LoVo (cell line): ENCODE measurements at places on chromosomes 7 and 10.

DNA sequence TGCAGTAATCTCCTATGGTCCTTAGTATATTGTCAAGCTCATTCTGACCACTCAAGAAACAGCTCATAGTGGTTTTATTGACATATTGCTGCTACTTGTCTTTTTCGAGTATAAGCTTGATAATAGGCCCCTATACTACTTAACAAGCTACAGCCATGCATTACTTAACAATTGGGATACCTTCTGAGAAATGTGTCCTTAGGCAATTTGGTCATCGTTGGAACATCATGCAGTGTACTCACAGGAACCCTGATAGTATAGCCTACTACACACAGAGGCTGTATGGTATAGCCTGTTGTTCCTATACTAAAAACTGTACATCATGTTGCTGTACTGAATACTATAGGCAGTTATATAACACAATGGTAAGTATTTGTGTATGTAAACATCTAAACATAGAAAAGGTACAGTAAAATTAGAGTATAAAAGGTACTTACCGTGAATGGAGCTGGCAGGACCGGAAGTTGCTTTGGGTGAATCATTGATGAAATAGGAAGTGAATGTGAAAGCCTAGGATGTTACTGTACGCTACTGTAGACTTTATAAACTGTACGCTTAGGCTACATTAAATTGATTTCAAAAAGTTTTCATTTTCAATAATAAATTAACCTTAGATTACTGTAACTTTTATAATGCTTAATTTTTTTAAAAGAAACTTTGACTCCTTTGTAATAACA lies 160.9 kb downstream of the LRRC4 start:
- no peak for DNase-seq

DNA sequence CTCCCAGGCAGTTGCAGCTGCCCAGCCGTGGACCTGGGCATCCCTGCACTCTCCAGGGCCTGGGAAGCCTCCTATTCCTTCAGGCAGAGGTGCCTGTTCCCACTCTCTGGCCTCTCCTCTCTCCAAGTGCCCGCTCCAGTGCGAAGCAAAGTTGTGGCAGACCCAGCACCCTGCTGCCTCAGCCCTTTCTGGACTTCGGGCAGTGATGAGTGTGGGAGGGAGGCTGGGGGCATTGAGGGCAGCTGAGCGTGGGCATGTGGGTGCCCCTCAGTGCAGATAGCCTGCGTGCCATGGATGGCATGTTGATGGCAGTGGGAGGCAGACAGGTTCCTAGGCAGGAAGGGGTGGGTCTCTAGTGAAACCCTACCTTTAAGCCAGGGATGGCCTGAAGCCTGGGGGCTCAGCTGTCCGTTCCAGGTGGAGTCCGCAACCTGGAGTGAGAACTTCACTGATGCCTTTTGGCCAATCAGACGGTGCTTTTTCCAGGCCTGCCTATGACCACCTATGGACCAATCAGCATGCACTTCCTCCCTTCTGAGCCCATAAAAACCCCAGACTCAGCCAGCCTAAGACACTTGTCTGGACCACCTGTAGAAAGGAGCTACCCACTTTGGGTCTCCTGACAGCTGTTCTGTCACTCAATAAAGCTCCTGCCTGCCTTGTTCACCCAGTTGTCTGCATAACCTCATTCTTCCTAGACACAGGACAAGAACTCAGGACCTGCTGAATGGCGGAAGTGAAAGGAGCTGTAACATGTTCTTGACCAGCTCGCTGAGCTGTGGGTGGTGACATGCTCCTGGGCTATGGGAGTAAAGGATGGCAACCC lies 26.1 kb downstream of the SVIL start:
- DNase-seq = no peak

DNA sequence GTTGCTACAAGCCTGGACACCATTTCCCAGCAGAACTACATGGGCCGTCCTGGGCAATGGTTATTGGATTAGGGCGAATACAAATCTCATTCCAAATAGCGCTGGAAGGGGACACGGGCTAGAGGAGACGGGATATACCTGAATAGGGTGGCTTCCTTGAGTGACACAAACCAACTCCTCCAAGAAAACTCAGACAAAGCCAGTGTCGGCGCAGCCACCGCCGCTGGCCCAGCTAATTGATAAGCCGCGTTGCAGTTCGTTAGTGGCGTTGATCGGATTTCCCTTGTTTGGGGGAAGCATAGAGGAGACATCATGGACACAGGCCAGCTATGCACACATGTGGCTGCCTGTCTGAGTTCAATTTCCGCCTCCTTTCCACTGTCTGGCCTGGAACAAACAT lies 55.7 kb downstream of the EBF3 start:
- DNase-seq = no peak

DNA sequence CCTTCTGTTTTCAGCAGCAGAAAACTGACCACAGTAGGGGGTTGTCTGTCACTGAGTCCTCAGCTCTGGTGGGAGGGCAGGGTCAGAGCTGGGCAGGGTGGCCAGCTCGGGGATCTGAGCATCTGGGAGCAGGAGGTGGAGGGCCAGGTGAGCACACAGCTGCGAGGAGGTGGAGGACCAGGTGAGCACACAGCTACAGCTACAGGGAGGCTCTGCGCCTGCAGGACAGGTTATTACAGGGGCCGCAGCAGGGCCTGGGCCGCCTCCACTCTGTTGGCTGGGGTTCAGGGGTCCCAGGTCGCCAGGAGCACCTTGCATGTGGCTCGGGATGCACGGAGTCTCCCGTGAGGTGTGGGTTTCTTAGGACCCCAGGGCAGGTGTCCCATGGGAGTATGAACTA lies 52.4 kb upstream of the PRKAR1B start:
- no peak for DNase-seq

DNA sequence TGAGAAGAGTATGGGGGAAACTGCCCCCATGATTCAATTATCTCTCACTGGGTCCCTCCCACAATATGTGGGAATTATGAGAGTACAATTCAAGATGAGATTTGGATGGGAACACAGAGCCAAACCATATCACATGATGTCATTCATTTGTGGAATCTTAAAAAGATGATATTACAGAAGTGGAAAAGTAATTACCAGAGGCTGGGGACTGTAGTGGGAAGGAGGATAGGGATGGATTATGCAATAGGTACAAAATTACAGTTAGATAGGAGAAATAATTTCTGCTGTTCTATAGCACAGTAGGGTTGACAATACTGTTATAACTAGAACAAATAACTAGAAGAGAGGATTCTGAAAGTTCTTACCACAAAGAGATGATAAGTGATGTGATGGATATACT lies 141.4 kb downstream of the VPS50 start:
- no peak for DNase-seq

DNA sequence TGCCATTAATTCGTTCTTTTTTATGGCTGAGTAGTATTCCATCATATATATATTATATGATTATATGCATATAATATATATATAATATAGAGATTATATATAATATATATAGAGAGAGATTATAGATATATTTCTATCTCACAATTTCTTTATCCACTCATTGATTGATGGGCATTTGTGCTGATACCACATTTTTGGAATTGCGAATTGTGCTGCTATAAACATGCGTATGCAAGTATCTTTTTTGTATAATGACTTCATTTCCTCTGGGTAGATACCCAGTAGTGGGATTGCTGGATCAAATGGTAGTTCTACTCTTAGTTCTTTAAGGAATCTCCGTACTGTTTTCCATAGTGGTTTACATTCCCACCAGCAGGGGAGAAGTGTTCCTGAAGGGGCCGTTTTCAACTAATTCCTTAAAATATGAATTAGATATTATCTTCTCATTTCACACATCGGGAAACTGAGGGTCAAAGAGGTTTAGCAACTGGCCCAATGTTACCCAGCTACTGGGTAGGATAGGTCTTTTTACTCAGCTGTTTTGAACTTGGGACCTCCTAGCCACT lies 16.5 kb downstream of the NFE2L3 start:
- no peak for DNase-seq

GRCh38 chr7:37431413-37431812 lies 17.3 kb downstream of the ELMO1 start:
- DNase-seq = no peak

- no peak for DNase-seq
Observed at GRCh38 chr10:6349846-6350535, 147.3 kb downstream of the PFKFB3 start.

GRCh38 chr10:130741901-130742855 lies 569.3 kb downstream of the TCERG1L start:
- no peak for DNase-seq

GRCh38 chr7:40714363-40715052 lies 579.7 kb downstream of the SUGCT start:
- DNase-seq = no peak

DNA sequence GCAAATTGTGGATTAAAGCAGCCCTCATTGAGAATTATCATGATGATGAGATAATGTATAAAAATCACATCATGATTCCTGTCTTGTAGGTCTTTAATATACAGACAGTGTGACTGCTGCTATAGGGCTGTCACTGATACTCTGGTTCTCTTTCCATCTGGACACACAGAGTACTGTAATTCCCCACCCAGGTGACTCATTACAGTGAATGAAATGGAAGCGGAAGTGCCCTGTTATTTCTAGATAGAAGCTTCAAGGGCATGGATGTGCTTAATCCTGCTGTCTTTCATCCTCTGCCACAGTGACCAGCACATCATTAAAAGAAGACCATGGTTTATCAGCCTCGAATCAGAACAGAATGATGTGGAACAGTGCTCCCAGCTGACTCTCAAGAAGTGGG lies 1234.0 kb downstream of the SORCS3 start:
- peak; percentile 6 for DNase-seq

DNA sequence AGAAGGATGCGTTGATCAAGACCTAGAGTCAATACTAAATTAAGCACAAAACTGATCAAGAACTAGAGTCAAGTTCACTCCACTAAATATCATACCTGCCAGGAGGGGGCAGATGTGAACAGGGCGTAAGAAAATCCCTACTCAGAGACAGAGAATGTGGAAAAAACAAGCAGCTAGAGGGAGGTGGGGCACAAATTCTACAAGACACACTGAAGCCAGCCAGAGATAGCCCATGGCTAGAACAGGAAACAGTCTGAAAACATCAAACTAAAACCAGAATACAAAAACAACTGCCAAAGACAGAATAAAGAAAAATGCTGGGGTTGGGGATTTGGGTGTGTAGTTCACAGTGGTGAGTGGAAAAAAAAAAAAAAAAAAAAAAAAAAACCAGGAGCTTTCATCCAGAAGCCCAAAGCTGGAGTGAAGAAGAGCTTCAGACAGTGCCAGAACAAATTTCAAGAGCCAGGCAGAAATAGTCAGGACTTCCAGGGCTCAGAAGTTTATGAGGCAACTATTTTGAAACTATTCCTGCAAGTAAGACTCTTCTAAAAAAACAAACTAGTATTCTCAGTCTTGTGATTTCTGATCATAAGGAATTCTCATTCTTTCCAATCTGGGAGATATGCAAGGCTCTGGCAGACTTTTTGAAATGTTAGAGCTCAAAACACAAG lies 118.3 kb downstream of the CCDC71L start:
- peak; percentile 52 for DNase-seq
